Esophagus muscularis mucosa (tissue), 4 donors: ENCODE measurements at places on chromosomes 12 and 14. TPM values are rescaled to one million over a fixed set of nuclear protein-coding genes. Genes with fewer than 3 reads are reported as not detected.

- no peak for DNase-seq
Measured at GRCh38 chr14:61887628-61888027, 125.4 kb downstream of the SNAPC1 start.

- no peak for DNase-seq
Measured at GRCh38 chr12:25546318-25546717, 6.8 kb downstream of the LMNTD1 start.

DNA sequence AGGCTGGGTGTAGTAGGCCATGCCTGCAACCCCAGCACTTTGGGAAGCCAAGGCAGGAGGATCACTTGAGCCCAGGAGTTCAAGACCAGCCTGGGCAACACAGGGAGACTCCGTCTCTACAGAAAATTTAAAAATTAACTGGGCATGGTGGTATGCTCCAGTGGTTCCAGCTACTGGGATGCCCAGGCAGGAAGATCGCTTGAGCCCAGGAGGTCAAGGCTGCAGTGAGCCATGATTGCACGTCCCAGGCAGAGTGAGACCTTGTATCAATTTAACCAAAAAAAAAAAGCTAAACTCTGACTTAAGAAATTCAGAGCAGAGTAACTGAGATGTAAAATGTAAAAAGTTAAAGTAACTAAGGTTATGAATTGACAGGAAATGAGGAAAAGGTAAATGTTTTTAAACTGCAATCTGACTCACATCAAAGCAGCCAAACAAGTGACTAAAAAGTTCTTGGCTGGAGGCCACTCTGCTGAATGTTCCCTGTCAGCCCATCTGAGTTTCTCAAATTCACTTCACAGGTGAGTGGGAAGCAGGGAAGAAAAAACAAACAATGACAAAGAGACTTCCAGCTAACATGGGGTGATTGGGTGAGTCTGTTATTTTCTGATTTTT, 21.3 kb downstream of the PRKD1 start:
- DNase-seq = no peak

DNA sequence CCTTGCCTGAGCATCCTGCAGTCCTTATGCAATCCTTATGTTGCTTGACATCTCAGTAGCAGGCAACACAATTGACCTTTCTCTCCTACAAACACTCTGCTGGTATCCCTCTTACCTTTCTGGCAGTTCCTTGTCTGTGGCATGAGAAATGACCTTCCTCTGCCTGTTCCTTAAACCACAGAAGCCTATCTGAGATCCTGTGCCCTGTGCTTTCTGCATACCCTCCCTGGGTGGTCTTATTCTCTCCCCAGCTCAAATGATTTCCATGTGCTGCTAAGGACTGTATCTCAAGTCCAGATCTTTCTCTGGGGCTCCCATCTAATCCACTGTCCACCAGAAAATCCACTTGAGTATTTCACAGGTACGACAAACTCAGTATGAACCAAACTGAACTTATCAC, 2.0 kb upstream of the ARHGAP9 start:
- no peak for DNase-seq

DNA sequence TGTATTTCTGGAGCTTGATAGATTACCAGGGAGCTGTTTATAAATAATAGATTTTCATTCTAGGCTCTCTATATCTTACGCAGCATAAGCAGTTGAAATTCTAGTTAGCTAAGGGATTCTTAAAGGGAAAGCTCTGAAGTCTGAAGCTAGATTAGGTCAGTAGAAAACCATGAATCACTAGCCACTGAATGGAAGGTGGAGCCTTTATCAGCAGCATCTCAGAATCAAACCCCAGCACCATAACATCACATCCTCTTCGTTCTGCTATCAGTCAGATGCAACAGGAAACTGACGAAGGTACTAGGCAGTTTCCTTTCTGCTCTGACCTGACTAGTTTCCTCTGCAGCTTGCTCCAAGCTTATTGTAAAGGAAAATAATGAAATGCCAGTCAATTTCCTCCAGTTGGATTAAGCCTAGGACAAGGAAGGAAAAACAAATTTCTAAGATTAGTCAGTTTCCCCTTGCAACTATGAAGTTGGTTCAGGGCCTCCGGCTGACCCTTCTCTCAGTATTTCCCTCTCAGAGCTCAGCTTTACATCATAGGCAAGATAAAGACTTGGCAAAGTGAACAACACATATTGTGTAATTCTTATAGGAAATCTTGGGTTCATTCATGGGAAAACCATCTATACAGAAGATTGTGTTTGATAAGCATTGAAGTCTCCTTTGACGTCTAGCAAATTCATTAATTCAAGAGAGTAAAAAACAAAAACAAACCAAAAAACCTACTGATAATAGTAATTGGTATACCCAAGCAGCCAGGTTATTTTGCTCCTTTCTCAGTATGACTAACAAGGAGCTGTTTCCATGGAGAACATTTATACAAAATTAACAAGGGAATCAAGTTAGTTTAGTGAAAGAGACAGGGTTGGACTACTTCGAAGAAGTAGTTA, 43.4 kb upstream of the CFAP54 start:
- no peak for DNase-seq

DNA sequence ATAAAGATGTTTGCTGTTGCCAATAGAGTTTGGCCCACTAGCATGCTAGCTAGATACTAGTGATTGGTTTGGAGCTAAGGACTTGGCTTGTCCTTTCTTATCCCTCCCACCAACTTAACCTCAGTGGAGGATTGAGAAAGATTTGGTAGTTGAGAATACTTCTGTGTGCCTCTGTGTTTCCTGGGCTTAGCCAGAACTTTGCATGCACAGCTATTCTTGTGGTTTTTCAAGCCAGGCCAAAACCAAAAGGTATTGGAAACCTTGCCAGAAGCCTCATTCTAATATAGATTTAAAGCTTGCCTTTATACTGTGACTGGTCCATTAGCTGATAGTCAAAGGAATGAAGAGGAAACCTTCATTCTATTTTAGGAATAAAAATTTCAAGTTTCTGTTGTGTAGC, 188.5 kb downstream of the CCDC91 start:
- DNase-seq = no peak

DNA sequence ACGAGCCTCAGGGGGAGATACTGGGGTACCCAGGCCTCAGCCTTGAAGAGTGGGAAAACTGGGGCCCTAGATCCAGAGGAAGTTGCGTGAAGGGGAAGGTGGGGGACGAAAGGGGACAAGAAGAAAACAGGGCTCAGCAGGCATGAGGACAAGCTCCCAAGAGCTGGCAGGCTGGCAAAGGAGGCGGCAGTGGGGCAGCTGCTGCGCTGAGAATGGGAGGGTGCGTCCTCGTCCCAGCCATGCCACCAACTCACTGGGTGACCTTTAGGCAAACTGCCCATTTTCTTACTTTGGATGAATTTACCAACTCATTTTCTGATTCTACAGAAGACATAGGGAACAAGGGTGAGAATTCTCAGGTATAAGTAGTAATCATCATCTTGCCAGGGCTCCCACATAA, 133.6 kb downstream of the TTC7B start:
- DNase-seq = no peak

DNA sequence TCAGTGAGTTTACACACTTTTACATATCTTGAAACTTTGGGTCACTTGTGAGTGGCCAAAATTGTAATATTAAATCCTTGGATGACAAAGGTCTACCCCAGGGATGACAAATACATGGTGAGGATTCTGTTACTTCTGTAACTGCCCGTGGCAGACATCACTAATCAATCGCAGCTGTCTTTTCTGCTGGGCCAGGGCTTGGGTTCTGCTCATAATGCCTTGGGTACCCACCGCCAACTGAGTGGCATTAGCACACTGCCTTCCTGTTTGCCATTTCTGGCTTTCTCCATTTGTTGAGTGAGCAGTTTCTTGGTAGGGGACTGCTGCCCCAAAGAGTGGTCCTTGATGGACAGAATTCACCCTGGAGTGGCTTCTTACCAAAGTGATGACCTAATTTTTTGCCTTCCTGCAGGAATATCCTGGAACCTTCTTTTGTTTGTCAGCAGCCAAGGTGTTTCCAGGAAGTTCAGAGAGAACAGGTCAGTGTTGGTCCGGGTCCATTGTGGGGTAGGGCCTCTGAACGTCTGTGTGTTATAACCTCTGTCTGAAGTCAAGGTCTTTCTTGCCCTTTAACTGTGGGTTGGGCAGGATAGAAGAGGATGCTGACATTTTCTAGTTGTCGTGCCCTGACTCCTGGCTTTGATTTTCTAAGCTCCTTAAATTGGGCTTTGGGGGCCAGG, 6.2 kb downstream of the TSPAN9 start:
- DNase-seq = no peak

DNA sequence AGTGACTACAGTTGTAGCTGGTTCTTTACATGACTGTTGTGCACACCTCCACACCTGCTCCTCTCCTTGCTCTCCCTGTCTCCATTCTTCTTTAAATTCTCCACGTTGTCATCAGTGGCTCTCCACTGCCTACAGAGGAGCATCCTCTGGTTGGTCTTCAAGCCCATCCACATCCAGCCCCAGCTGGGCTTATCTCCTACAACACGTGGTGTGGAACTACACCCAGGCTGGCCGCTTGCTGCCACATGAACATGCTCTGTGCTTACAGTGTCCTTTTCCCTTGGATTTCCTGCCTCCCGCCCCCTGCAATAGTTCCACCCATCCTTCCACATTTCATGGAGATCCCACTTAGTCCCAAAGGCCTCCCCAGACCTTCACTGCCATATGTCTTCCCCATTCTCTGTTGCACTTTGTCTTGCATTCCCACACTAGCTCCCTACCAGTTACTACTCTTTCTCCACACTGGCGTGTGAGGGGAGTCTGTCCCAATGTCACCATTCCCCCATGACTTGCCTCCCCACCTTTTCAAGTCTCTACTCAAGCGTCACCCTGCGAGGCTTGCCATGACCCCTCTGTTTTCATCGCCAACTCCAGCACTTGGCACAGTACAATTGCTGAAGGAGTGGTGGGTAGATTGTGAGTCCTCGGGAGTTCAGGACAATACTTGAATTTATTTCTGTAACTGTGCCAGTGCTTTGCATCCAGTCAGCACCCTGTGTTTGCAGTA, 9.8 kb upstream of the MCRS1 start:
- DNase-seq = no peak

DNA sequence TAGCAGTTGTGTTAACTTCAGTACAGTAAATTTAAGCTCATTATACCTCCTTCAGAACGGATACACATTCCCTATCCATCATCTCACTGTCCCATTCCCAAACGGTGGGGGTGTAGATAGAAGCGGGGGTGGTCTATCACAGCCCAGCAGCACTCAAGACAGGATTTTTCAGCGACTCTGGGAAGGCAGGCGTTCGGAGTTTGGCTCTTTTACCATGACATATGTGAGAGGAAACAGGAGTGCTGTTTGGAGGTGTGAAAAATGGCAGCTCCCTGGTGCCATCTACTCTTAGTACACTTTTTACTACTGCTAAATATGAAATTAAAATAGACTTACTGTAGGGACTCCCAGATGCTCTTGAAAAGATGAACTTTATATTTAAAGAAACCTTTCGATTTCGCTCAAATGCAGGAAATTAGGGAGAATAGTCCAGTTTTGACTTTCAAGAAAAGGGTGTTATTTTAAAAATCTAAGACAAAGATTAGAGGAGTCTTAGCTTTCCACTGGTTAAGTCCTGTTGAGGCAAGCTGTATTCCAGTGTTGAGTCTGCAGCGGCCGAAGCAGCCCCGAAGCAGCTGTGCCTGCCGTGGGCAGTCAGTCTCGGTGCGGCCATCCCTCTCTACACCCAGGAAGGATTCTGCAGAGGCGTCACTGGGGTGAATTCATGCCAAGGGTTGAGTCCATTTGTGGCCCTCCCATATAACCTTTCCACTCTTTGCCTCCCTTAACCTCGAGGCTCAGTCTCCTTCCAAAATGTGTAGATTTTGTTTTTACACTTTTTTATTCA, 42.1 kb downstream of the KCNMB4 start:
- no peak for DNase-seq

DNA sequence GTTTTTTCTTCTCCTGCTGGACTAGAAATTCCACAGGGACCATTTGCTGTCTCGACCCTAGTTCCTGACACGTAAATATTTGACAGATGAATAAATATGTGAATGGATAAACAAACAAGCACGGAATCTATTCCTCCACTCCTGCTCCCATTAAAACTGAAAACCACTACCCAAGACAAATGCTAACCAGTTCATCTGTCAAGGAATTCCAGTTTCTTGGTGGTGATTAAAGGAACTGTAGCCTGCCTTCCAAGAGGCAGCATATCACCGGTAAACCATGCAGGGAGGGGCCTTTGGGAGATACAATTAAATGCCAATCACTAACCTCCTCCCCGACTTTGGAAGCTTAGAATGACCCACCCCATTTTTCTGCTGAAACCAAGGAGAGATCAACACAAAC, 95.4 kb downstream of the TTC7B start:
- no peak for DNase-seq

- no peak for DNase-seq
Measured at GRCh38 chr14:70807898-70808415, 1.4 kb downstream of the MAP3K9 start.

GRCh38 chr14:24365600-24366412, 2.2 kb upstream of the NFATC4 start:
- DNase-seq = peak; percentile 96

GRCh38 chr12:63980211-63980610, 135.7 kb downstream of the SRGAP1 start:
- no peak for DNase-seq

DNA sequence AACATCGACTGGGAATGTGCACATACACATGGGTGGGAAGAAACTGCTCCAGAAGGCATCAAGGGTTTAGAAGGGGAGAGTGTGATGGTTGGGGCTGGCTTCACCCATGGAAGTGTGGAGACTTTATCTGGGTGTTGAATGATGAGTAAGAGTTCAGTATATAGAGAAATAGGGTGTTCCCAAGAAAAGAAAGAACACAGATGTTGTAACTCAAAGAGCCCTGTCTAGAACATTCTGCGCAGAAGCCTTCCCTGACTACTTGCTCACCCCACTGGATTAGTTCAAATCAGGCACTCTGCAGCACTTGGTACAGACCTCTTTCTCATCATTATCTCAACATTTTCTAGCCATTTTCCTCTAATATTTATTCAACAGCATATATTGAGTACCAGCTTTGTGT, 491.7 kb downstream of the SNAPC1 start:
- DNase-seq = no peak

- no peak for DNase-seq
Measured at GRCh38 chr14:29458547-29458946, 469.1 kb downstream of the PRKD1 start.

DNA sequence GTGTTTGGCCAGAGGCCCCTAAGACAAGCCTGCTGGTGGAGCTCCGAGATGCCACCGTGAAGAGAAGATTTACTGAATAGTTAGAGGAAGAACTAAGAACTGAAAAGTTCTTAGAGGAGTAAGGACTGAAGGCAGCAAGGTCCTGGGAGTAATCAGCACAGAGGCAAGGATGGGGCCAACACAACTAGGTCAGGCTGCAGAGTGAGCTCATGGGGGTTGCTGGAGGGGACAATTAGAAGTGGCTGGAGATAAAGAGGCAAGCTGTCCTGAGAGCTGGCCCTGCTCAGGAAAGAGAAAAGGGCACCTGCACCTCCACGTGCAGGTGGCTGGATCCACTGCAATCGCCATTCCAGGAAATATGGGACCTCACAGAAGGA, 52.7 kb downstream of the NFKBIA start:
- no peak for DNase-seq

- DNase-seq = no peak
Measured at GRCh38 chr14:96688629-96689028, 108.6 kb upstream of the VRK1 start.

GRCh38 chr14:22668417-22668816, 24.3 kb upstream of the OR6J1 start:
- DNase-seq = no peak

ZDHHC22 gene
- total RNA-seq = not detected

MOK gene
- total RNA-seq = 11.2 TPM

ISM2 gene
- total RNA-seq = not detected

KRT6C gene
- total RNA-seq = not detected

P3H3 gene
- 30.6 TPM for total RNA-seq

SLC7A7 gene
- total RNA-seq = 9.6 TPM

DENR gene
- total RNA-seq = 25.0 TPM
